ENCODE measurements at places on chromosomes 12 and 14.

- DNase-seq = no peak
These were observed 15.4 kb downstream of the ISCA2 start for GRCh38 chr14:74508844-74509428.

DNA sequence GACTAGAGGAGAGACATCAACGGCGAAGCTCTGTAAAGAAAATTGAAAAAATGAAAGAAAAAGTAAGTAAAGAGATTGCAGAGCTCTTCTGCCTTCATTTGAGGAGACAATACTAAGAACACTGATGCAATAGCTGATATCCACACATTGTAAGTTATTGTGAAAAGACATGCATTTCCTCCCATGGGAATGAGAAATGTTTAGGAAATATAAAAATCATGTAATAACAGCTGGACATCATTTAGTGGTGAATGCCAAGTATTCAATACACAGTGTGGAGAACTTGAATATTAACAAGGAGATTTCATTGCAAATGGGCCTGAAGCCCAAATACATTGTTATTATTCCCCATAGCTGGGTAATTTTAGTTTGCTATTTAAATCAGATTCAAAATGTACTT, 179.2 kb downstream of the KICS2 start:
- DNase-seq = no peak

DNA sequence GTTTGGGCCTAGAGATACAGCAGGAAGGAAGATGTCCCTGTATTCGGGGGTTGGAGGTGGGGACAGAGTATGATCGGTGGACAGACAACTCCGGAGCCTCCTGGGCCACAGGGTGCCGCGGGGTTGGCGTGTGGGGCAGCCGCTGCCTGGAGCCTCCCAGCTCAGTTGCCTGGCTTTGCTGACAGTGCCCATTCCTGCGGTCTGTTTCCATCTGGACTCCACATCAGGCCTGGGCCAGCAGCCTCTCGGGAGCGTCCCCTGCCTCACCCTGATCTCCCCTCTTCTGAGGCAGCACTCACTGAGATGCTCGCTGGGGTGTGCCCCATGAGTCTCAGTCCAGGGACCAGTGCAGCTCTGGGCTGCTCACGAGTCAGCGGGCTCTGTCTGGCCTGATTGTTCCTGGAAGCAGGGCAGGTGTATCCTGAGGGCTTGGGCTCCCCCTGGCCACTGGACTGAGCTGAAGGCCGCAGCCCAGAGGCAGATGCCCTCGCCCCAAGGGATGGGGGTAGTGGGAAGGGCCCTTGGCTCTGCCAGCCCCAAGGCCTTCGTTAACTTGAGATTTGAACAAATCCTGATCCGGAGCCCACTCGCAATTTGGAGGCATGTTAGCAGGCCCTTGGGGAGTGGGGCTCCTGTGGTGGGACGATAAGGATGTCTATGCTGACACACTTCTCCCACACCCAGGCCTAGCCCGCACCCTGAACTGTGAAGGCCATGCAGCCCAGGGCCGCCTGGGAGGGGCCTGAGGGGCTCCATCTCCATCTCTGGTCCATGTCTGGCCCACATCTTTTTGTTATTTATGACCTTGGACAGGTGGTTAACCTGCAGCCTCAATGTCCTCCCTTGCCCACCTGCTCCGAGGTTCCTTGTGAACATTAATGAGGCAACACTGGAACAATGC, 7.5 kb downstream of the HIP1R start:
- no peak for DNase-seq

- no peak for DNase-seq
These were observed 110.2 kb downstream of the VCPKMT start for GRCh38 chr14:50006141-50006540.

GRCh38 chr14:74586681-74587362, 25.2 kb downstream of the LTBP2 start:
- DNase-seq = no peak

GRCh38 chr12:4447151-4447550, 1.5 kb upstream of the FGF6 start:
- no peak for DNase-seq

DNA sequence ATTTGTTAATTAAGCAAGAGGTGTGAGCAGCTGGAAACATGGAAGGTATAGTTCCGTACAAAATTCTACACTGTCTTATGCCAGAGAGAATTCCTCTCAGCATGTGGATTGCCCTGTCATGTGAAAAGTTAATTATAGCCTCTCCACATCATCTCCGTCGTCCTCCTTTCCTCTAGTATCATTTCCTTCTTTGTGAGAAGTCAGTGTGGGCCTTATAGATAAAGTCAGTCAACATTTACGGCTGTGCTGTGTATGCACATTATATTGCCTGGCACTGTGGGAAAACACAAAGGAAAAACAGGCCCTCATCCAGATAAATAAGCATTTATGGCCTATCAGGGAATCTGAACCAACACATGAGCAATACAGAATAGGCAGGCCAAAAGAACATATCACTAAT, 236.6 kb downstream of the SEC23A start:
- no peak for DNase-seq

Measured in activated naive CD8-positive, alpha-beta T cell treated with anti-CD3 and anti-CD28 coated beads, Interleukin-2, amount 50 U/mL, for 24 hours (primary cell).